ENCODE measurements at places on chromosomes 11 and 22. TPM values are rescaled to one million over a fixed set of nuclear protein-coding genes. Genes with fewer than 3 reads are reported as not detected.

The FOXRED1 gene
- polyA plus RNA-seq: 20.0 TPM

The IGSF9B gene
- not detected for polyA plus RNA-seq

The MPPED1 gene
- polyA plus RNA-seq: not detected

The OR51B2 gene
- polyA plus RNA-seq: not detected

The KRTAP5-7 gene
- not detected for polyA plus RNA-seq

The ARL2 gene
- 45.9 TPM for polyA plus RNA-seq

The GALNT18 gene
- polyA plus RNA-seq: not detected

The SSRP1 gene
- polyA plus RNA-seq: 22.7 TPM

The RTL10 gene
- not detected for polyA plus RNA-seq

The KDM4D gene
- polyA plus RNA-seq: 3.8 TPM

The KDELR3 gene
- polyA plus RNA-seq: not detected

GRCh38 chr22:49687786-49688515 lies 139.7 kb downstream of the BRD1 start:
- no peak for DNase-seq

- DNase-seq: no peak
Measured at GRCh38 chr11:110972640-110973039, 260.4 kb upstream of the ARHGAP20 start.

DNA sequence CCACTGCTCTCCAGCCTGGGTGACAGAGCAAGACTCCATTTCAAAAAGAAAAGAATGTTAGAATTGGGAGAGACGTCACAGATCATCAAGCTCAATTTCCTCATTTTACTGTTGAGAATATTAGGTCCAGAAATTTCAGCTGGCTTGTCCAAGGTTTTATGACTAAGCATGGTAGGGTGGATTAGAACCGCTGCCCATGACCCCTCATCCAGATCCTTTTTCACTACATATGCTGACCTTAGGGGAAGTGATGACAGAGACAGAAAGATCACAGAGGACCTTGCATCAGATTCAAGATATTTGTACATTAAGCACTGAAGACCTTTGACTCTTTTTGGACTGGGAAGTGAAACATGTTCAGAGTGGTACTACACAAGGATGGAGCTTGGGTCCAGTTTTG lies 134.5 kb downstream of the ADAMTS15 start:
- DNase-seq: no peak

DNA sequence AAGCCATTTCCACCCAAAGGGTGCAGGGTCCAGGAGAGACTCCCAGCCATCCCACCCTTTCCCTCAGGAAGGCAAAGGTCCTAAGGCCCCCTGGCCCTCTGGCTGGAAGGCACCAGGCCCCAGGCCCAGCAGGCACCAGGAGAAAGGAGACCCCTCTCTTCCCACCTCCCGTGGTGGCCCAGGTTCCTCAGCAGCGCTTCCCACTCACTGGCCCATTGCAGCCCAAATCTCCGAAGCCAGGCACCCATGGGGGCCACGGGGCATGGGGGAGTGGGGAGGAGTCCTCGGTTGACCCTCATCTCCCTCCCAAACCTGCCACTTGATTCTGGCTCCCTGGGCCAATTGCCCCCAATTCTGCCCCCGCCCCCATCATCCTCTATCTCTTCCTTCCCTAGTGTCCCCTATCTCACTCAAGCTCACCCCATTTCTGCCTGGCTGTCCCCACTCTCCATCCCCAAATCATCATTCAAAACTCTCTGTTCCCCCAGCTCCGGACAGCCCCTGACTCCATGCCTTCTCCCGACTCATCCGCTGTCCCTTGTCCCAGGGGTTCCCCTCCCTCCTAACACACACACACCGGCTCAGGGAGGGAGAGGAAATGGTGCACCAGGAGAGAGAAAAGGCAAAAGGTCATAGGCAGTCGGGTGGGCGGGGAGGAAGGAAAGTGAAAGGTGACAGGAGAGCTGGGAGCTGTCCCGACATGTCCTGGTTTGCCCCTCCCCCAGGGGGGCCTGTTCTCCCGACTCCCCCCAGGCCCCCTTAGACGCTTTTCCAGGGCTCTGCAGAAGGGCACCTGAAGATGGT lies 1.2 kb downstream of the LIF start:
- no peak for DNase-seq

GRCh38 chr22:19703869-19704268 lies 10.4 kb upstream of the SEPTIN5 start:
- DNase-seq: no peak

DNA sequence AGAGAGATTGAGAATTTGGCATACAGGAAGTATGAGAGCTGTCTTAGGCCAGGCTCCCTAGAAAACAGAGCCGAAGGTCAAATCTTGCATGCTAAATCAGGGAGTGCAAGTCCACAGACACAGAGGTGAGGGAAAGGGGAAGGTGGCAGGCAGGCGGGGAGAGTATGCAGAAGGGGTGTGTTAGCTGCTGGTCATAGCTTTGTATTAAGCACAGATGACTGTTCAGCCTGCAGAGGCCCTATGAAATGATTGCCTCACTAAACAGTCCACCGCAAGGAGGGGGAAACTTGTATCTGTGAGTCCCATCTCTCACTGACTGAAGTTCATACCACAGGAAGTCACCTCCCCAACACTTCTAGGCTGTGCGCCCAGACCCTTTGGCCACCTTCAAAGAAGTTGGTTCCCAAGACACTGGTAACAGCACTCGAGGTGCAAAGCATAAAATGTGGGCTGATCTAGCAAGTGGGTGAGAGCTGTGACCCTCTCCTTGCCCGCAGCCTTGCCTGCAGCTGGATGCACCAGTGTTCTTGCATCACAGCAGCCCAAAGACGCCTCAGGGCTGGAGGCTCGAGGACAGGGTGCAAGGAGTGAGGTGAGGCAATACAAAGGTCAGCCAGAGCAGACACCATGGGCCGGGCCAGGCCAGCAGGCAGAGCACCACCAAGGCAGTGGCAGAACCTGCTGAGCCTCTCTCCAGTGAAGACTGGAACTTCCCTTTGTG lies 115.3 kb upstream of the TBCEL start:
- no peak for DNase-seq

- no peak for DNase-seq
Measured at GRCh38 chr11:71120471-71120896, 131.9 kb downstream of the SHANK2 start.

DNA sequence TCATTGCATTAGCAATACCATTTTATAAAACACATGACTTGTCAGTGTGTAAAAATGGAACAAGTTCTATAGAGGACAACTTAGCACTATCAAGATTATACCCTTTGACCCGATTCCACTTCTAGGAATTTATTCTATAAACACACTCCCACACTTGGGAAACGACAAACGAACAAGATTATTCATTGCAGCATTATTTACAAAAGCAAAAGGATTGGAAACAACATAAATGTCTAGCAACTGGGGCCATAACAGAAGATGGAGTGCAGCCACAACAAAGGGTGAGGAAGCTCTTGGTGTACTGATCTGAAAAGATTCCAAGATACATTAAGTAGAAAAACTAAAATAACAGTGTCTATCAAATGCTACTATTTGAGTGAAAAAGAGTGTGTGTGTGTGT lies 2.3 kb upstream of the IRAG1 start:
- DNase-seq: no peak

- no peak for DNase-seq
Measured at GRCh38 chr11:85774256-85775101, 36.5 kb downstream of the SYTL2 start.

DNA sequence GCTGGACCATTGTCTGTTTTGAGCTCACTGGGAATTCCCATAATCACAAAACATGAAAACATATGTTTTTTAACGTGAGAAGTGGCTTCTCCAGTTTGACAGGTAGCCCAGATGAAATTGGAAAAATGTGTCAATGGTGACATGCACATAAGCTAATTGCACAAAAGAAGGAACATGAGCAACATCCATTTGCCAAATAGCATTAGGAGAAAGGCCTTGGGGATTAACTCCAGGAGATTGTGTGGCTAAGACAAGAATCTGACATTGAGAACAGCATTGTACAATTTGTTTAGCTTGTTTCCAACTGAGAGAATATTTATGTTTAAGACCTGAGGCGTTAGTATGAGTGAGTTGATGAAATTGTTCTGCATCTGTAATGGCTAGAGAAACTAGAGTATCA lies 147.0 kb upstream of the API5 start:
- no peak for DNase-seq

DNA sequence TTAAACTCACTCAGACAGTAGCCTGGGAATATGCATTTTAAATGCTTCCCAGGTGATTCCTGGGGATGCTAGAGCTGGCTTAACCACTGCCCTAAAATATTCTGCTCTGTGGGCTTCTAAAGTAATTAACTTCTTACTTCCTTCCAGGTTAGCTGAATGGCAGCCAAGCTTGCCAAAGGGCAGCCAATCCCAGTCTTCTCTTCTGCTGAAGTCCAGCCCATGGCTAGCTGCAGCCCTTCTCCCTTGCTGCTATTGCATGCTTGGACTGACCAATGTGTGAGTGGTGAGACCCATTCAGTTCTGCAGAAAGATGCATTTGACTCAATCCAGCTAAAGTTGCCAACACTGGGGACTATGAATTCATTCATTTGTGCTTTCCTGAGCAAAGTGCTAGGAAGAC lies 411.9 kb downstream of the SOX6 start:
- no peak for DNase-seq

GRCh38 chr11:45929486-45930030 lies 7.1 kb downstream of the LARGE2 start:
- DNase-seq: no peak

GRCh38 chr11:129644326-129644725 lies 171.3 kb upstream of the TMEM45B start:
- DNase-seq: no peak

GRCh38 chr11:110243791-110244190 lies 52.6 kb downstream of the RDX start:
- no peak for DNase-seq

DNA sequence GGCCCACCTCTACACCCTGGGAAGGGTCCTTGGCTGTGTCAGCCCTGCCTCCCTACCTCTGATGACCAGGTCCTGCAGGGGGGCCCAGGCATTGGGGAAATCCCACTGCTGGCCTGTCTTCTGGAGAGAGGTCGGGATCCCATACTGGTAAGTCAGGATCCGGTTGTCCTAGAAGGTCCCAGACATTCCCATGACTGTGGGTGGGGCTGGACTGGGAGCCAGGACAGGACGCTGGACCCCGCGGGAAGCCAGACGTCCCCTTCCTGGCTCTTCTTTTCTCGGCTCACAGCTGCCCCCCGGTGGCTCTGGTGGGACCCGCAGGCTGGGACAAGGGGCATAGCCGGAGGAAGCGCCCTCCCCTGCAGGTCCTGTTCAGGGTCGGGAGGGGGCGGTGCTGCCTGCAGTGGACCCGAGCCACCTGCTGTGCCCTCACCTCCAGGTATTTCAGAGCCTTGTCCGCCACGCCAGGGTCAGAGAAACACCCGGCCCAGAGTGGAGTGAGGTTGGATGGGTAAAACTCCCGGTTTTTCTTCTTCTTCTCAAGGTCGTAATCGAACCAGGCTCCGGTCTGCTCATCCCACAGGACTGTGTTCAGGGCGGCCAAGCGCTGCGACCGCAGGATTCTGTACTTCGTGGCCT lies 20.0 kb downstream of the TREH start:
- DNase-seq: peak; percentile 77

GRCh38 chr11:133058501-133058900 lies 473.8 kb downstream of the OPCML start:
- no peak for DNase-seq

GRCh38 chr11:26783997-26784396 lies 62.1 kb upstream of the SLC5A12 start:
- DNase-seq: no peak

- no peak for DNase-seq
Measured at GRCh38 chr11:67644042-67644441, 4.5 kb upstream of the TBX10 start.

DNA sequence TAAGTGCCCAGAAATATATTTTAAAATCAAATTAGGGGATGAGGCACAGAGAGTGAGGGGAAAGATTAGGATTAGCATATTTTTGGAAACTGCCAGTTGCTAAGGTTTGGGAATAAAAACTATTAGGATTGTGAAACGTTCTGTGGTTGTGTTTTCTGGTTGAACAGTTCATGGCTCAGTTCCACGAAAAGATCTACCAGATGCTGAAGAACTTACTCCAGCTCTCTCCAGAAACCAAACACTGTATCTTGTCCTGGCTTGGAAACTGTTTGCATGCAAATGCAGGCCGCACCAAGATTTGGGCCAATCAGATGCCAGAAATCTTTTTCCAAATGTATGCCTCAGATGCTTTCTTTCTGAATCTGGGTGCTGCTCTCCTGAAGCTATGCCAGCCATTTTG lies 15.3 kb downstream of the UBE4A start:
- DNase-seq: no peak

- DNase-seq: no peak
Measured at GRCh38 chr11:64926689-64927088, 2.2 kb downstream of the PPP2R5B start.

DNA sequence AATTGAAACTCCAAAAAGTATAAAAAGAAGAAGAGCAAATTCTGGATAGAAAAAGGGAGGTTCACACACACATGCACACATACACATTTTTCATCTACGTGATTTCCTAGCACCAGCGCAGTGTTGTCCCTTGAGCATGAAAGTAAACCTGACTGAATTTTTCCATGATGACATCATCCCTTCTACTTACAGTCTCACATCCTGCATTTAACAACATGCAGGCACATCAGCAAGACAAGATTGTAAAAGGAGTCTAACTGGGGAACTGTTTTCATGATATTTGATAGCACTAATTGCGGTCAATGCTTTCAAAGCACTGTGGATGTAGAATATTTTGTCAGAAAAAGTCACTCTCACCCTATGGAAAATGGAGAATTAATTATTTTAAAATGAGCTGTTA lies 36.6 kb downstream of the GAS2 start:
- DNase-seq: no peak

DNA sequence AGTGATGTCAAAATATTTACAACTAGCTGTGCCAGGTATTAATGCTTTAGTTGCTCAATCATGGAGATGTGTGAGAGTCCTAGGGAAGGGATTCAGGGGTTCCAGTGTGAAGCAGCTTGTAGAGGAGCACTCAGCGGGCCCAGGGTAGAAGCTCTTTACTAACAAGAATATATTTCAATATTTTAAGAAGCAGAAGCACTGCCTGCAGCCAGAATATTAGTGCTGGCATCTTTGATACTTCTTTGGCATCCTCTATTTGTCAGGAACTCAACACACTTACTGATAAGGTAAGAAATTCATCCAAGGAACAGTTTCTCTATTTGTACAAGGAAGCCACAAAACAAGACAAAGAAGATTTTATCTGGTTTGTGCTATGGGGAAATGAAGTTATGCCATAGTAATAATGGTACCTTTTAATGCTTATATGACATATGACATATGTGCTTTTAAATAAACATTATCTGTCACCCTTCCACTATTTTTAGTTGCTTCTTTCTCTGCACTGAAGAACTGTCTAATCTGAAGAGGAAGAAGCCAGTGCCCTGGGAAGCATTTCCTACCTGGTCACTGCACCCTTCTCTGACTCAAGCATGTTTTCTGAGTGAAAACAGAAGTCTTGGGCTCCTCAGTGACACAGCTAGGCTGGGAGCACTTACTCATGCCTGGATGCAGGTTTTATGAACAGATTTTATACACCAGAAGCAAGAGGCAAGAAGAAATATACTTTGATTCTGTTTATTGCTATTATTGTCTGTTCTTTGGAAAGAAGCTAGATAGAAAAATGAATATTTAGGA lies 388.1 kb upstream of the CCDC90B start:
- DNase-seq: no peak

All from naive B cell (primary cell).